ENCODE measurements at places on chromosomes 1 and 21. TPM values are rescaled to one million over a fixed set of nuclear protein-coding genes. Genes with fewer than 3 reads are reported as not detected.

- H3K27ac ChIP-seq = no peak overlapping the region
- peaks cover 29% of the 10 kb centered on the region for H3K4me1 ChIP-seq
- no peaks in the 10 kb centered on the region for H3K27me3 ChIP-seq
- DNase-seq = no peak
- H3K4me3 ChIP-seq = no peak overlapping the region
- H3K36me3 ChIP-seq = peaks cover 52% of the 10 kb centered on the region
Observed at GRCh38 chr1:183546427-183546826, 43.8 kb downstream of the NCF2 start.

DNA sequence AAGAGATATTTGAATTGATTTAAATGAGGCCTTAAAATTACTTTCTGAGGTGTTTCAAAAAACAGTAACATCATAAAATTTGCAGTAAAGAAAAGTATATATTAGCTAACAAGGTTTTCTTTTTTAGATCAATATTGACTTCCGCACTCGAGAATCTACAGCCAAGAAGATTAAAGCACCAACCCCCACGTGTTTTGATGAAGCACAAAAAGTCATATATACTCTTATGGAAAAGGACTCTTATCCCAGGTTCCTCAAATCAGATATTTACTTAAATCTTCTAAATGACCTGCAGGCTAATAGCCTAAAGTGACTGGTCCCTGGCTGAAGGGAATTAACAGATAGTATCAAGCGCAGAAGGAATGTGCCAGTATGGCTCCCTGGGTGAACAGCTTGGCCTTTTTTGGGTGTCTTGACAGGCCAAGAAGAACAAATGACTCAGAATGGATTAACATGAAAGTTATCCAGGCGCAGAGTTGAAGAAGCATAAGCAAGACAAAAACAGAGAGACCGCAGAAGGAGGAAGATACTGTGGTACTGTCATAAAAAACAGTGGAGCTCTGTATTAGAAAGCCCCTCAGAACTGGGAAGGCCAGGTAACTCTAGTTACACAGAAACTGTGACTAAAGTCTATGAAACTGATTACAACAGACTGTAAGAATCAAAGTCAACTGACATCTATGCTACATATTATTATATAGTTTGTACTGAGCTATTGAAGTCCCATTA, 3.6 kb downstream of the RGS1 start:
- peaks cover 81% of the 10 kb centered on the region for H3K4me1 ChIP-seq
- no peak overlapping the region for H3K27ac ChIP-seq
- no peak for DNase-seq
- peaks cover 6% of the 10 kb centered on the region for H3K27me3 ChIP-seq
- H3K4me3 ChIP-seq = peak overlapping the region; percentile 89

- H3K27me3 ChIP-seq = peaks cover 35% of the 10 kb centered on the region
- DNase-seq = no peak
- no peak overlapping the region for H3K4me3 ChIP-seq
- no peak overlapping the region for H3K27ac ChIP-seq
- no peaks in the 10 kb centered on the region for H3K36me3 ChIP-seq
- peaks cover 15% of the 10 kb centered on the region for H3K4me1 ChIP-seq
Observed at GRCh38 chr1:50109647-50110075, 941 bp downstream of the ELAVL4 start.

DNA sequence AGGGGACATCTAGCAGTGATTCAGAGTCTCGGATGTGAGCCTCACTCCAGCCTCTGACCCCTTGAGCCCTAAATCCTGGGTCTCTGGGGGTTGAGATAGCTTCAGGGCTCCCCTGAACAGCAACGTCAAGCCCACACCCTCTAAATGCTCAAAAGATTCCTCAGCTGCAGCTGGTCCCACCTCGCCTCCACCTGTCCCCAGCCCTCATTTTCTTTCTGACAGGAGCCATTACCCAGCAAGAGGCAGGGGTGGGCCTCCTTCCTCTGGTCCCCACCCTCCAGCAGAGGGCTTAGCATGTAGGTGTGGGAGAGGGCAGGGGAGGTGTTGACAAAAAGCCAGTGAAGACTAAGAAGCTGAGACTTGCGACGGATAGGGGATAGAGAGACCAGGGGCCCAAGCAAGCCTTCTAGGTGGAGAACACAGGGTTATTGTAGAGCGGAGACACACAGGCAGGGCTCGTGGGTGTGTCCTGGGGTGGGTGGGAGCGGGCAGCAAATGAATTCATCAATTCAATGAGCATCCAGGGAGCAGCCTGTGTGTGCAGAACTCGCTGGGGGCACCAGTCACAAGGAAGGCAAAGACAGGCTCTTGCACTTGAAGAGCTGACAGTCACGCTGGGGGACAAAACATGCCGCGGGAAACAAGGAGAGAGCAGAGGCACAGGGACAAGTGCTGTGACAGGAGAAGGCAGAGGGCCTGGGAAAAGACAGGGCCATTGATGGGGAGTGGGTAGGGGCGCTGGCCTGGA, 48.9 kb upstream of the GOLT1A start:
- no peak overlapping the region for H3K27ac ChIP-seq
- H3K27me3 ChIP-seq = peaks cover 2% of the 10 kb centered on the region
- no peaks in the 10 kb centered on the region for H3K36me3 ChIP-seq
- no peaks in the 10 kb centered on the region for H3K4me1 ChIP-seq
- no peak for DNase-seq

DNA sequence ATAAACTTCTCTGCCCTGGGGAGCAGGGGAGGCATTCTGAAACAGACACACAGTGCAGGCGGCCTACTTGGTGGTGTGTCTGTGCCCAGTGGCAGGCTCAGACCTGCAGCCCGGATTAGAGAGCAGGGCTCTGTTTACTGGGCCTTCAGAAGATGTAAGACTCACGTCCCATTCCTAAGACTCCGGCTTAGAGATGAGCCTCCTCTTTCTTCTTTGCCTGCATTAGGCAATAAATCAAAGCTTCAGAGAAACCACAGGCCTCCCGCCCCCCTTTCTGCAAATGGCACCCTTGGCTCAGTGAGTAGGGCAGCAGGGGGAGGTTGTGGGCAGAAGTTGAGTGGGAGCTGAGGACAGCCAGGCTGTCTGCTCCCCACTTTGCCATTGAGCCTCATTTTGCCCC, 35.8 kb downstream of the LGR6 start:
- DNase-seq = no peak
- H3K27ac ChIP-seq = no peak overlapping the region
- H3K36me3 ChIP-seq = no peaks in the 10 kb centered on the region
- H3K4me1 ChIP-seq = peaks cover 22% of the 10 kb centered on the region

DNA sequence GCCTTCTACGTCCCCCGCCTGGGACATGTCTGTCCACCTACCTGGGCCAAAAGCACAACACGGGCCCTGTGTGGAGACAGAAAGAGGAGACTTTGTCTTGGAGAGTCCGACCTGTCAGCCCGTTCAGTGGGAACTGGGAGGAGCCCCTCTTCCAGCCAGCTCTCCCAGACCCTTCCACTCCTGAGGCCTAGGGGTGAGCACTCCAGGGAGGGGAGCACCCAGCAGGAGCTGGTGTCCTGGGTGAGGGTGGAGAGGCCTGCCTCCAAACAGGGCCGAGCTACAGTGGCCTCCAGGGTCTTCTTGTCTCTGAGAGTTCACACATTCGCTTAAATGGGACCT, 546 bp downstream of the SPOCD1 start:
- peaks cover 6% of the 10 kb centered on the region for H3K27me3 ChIP-seq
- no peak overlapping the region for H3K27ac ChIP-seq
- H3K4me3 ChIP-seq = no peak overlapping the region

DNA sequence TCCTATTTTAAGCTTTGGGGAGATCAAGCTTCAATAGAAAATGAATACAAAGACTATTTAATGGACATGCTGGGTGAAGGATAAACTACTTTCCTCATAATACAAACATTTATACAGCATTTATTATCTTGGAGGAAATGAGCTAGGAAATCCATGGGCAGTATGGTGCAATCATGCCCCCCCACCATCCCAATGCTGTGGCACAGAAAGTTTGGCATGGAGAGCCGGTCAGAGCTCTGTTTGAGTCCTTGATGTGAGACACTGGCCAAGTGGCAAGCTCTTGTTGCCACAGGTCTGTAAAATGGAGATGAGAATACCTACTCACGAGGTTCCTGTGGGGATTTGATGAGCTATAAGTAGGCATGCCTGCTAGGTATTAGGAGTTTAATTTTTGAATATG, 120.6 kb downstream of the MAB21L3 start:
- no peak for DNase-seq
- peaks cover 11% of the 10 kb centered on the region for H3K4me1 ChIP-seq
- H3K36me3 ChIP-seq = no peaks in the 10 kb centered on the region

DNA sequence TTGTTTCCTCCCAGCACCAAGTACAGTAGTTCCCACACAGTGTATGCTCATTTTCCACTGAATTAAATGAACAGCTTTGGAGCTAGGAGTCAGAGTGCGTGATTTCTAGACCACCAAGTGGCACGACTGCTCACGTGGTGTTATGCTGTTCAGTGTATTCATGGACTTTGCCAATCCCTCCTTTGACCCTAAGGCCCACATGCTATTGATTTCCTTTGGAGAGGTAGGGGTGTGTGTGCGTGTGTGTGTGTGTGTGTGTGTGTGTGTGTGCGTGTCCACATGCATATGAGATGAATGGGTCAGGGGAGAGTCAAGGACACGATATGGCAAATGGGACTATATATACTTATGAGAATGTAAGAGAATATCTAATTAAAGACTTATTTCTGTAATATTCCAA, 177.2 kb downstream of the LMX1A start:
- H3K4me1 ChIP-seq = no peaks in the 10 kb centered on the region
- no peaks in the 10 kb centered on the region for H3K36me3 ChIP-seq
- peaks cover 2% of the 10 kb centered on the region for H3K27me3 ChIP-seq
- no peak overlapping the region for H3K4me3 ChIP-seq

DNA sequence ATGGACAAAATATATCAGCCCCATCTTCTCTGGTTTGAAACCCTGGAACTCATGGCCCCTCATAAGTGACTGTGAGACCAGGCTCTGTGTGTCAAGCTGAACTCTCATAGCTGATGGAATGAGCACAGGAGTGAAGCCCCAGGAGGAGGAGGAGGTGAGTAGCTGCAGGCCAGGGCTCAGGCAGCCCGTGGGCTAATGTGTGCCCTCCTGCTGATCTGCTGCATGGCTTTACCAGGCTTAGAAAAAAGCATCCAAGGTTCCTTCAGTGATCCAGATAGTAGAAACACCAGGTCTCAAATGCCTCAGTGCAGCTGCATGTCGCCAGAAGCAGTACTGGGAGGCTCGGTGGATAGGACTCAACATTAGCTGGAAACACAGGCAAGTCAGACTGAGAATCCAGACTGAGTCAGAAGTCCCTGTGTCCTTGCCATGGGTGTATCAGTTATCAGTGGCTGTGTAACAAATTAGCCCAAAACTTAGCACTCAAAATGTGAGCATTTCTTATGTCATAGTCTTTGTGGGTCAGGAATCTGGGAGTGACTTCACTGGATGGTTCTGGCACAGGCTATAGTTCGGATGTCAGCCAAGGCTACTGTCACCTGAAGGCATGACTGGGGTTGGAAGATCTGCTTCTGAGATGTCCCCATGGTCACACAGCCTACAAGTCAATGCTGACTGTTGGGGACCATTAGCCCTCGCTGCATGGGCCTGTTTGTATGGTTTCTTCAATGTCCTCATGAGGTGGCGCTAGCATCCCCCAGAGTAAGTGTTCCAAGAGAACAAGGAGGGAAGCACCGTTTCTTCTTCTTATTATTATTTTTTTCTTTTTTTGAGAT, 255.4 kb upstream of the IRF2BP2 start:
- no peaks in the 10 kb centered on the region for H3K27me3 ChIP-seq
- H3K4me3 ChIP-seq = no peak overlapping the region
- DNase-seq = no peak

- H3K4me3 ChIP-seq = no peak within 1 kb of the TSS
- no peak for DNase-seq
- peaks cover 23% of the 10 kb centered on the region for H3K4me1 ChIP-seq
- H3K27me3 ChIP-seq = peaks cover 25% of the 10 kb centered on the region
Observed at GRCh38 chr1:145719230-145720079, at the start of gene CD160. CD160 (plus strand) TSS chr1:145719499; CDS start chr1:145728328, 8,829 bp downstream.

DNA sequence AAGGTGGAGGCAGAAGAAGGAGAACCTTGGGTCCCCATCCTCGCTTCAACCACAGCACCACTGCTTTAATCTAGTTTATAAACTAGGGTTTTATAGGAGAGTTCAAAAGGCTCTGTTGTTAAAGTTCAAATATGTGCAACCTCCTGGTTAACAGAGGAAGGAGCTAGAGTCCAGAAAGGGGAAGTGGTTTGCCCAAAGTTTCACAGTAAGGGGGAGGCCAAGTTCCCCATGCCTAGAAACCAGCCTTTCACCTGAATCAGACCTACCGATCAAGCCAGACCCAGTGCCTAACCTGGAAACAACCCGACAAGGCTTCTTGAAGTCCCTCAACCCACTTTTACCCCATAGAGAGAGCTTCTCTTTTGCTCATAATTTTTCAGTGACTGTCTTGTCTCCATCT, 106.5 kb downstream of the PLPP3 start:
- H3K27ac ChIP-seq = no peak overlapping the region
- no peaks in the 10 kb centered on the region for H3K4me1 ChIP-seq
- peaks cover 16% of the 10 kb centered on the region for H3K27me3 ChIP-seq

- H3K4me1 ChIP-seq = peaks cover 29% of the 10 kb centered on the region
- DNase-seq = no peak
- H3K27me3 ChIP-seq = peaks cover 5% of the 10 kb centered on the region
Observed at GRCh38 chr1:116997636-116998035, 3.9 kb upstream of the CD101 start.

GRCh38 chr21:35044128-35044527, 5.0 kb downstream of the RUNX1 start:
- DNase-seq = no peak
- H3K36me3 ChIP-seq = peaks cover 56% of the 10 kb centered on the region
- peak overlapping the region; percentile 98 for H3K27ac ChIP-seq
- no peaks in the 10 kb centered on the region for H3K27me3 ChIP-seq
- peak overlapping the region; percentile 93 for H3K4me3 ChIP-seq

DNA sequence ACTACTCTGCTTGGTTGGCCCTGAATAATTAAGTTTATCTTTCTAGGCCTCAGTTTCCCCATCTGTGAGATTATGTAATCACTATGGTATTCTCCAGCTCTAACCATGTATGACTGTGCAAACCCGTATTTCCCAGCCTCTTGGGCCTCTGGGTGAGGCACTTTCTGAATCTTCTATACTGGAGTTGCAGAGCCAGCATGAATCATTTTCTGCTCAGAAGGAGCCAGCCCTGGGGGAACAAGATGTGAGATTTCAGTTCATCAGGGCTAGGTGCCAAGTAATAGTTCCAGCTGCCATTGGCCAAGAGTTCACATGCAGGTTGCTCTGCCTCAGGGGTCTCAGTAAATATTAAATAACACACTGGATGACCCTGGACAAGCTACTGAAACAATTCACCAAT, 47.7 kb upstream of the USP24 start:
- H3K4me3 ChIP-seq = no peak overlapping the region
- no peak overlapping the region for H3K27ac ChIP-seq
- peaks cover 31% of the 10 kb centered on the region for H3K27me3 ChIP-seq
- no peak for DNase-seq
- H3K36me3 ChIP-seq = no peaks in the 10 kb centered on the region
- H3K4me1 ChIP-seq = peaks cover 8% of the 10 kb centered on the region

Gene LRRC38
- not detected for total RNA-seq

Gene CD58
- 35.3 TPM for total RNA-seq

Gene NBPF12
- total RNA-seq = 15.3 TPM

Data from activated T-helper 1 cell treated with anti-CD3 and anti-CD28 coated beads, Interleukin-12 subunit alpha, Interleukin-12 subunit beta, Interleukin-2, Interleukin-4 antibody, amounts not matched to agents 30 ng/mL and 10 ng/mL and 1 ng/mL, durations not matched to agents 14 hours and 24 hours and 36 hours (primary cell).